ENCODE measurements at places on chromosomes 2 and 18.
A peak's percentile ranks its signal among the peaks of the same experiment; 100 is the strongest.

GRCh38 chr2:222919841-222920526, 59.1 kb downstream of the ACSL3 start:
- H3K4me3 ChIP-seq, result no peak overlapping the region
- peaks cover 15% of the 10 kb centered on the region for H3K4me1 ChIP-seq
- H3K36me3 ChIP-seq, result peaks cover 42% of the 10 kb centered on the region

DNA sequence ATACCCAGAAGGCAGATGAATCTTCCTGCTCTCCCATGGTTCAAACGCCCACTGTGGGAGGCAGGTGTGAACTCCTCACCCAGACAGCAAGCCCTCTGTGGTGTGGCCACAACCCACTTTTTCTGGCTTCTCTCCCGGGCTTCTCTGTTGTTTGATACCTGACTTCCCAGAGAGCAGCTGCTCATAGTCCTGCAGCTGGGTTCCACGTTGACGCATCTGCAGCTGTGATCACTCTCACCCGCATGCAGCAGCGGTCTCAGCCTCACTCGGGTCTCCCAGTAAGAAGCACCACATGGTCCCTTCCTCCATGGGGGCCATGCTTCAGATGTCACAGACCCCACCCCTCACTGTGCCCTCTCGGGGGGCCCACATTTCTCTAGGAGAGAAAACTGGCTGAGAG, 3.5 kb downstream of the ASPRV1 start:
- H3K36me3 ChIP-seq, result no peaks in the 10 kb centered on the region
- H3K4me1 ChIP-seq, result no peaks in the 10 kb centered on the region
- no peak overlapping the region for H3K4me3 ChIP-seq
- no peak overlapping the region for H3K27ac ChIP-seq
- peaks cover 9% of the 10 kb centered on the region for H3K27me3 ChIP-seq

DNA sequence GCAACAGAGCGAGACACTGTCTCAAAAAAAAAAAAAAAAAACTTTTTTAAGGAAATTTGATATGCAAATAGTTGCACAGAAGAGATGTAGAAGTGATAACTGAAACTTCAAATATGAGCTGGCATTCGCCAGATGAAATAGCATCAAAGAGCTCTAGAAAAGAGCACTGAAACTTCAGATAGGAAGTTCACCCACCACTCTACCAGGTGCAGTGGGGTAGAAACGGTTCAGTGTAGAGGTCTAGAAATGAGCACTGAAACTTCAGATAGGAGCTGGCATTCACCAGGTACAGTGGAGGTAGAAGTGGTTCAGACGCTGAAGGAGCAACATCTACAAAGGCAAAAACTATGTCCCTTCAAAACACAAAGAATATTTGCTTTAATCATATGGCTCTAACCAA, 9.0 kb upstream of the ONECUT2 start:
- DNase-seq, result no peak
- H3K36me3 ChIP-seq, result no peaks in the 10 kb centered on the region
- H3K4me1 ChIP-seq, result no peaks in the 10 kb centered on the region

DNA sequence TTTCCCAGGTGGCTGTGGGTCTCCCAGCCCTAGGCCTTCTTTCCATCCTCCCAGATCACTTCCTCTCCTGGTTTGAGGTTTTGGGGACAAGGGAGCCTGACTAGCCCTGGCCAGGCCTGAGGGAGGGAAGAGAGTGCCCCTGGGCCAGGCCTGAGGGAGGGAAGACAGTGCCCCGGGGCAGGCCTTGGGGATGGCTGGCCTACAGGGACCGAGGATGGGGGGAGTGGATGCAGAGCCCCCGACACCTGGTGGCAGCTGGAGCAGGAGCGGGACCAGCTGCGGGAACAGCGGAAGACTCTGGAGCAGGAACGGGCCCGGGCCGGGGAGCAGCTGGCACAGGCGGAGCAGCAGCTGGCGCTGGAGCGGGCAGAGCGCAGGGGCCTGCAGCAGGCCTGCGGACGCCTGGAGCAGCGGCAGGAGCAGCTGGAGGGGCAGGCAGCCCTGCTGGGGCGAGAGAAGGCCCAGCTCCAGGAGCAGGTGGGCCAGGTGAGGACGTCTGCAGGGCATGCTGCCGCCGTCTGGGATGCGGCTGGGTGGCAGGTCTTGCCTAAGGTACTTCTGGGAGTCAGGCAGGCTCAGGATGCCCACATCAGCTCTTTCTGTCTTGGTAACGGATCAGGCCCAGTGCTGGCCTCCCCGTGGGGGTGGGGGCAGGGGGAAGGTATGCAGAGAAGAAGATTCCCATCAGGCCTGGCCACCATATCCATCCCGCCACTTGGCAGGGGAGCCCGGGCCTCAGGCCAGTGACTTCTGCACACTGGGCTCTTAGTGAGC, 29.2 kb downstream of the CROCC2 start:
- no peaks in the 10 kb centered on the region for H3K4me1 ChIP-seq
- DNase-seq, result no peak
- peaks cover 8% of the 10 kb centered on the region for H3K27me3 ChIP-seq
- H3K4me3 ChIP-seq, result no peak overlapping the region

- DNase-seq, result no peak
- no peaks in the 10 kb centered on the region for H3K36me3 ChIP-seq
- H3K4me3 ChIP-seq, result no peak overlapping the region
- H3K4me1 ChIP-seq, result no peaks in the 10 kb centered on the region
Measured at GRCh38 chr2:54947646-54948045, 102.6 kb downstream of the RTN4 start.

- no peak for DNase-seq
- H3K27me3 ChIP-seq, result no peaks in the 10 kb centered on the region
- no peaks in the 10 kb centered on the region for H3K36me3 ChIP-seq
- no peak overlapping the region for H3K27ac ChIP-seq
- H3K4me3 ChIP-seq, result no peak overlapping the region
Measured at GRCh38 chr2:102850888-102851287, 89.1 kb downstream of the TMEM182 start.

DNA sequence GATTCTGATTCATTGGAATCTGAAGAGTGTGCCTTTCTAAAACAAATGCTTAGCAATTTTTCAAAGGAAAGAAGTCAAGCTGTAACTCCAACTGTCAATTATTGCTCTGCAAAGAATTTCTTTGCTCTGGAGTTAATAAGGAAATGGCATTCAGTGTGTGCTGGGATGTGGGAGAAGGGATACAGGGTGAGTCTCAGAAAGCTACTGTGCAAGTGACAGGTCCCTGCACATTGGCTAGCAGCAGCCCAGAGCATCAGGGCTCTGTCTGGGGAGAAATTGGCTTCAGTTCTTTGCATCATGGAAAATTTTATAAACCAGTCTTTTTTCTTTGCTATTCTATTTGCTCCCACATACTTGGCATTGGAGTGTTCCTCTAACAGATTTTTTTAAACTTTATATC, 1.1 kb upstream of the SYT4 start:
- H3K27ac ChIP-seq, result no peak overlapping the region
- no peak for DNase-seq
- H3K36me3 ChIP-seq, result no peaks in the 10 kb centered on the region
- H3K27me3 ChIP-seq, result peaks cover 8% of the 10 kb centered on the region
- H3K4me3 ChIP-seq, result no peak overlapping the region
- no peaks in the 10 kb centered on the region for H3K4me1 ChIP-seq

DNA sequence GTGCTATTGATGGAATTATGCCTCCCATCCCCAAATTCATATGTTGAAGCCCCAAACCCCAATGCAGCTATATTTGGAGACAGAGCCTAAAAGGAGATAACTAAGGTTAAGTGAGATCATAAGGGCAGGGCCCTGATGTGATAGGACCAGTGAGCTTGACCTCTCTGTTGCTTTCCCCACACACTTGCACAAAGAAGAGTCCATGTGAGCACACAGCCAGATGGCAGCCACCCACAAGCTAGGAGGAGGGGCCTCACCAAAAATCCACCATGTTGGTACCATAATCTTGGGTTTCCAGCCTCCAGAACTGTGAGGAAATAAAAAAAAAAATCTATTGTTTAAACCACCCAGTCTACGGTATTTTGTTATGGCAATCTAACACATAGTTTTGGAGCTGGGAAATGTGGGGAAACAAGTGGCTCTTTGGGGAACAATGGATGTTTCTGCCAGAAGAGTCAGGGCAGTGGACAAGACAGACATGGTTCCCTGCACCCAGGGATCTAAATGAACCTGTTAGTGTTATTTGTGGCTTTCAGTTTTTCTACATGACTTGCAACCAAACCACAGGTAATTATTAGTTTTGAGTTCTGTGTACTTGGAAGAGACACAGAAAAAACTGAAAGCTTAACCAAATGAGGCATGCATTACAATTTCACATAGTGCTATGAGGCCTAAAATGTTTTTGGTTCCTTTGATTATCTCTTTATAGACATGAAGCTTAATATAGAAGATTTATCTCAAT, 259.1 kb downstream of the LTBP1 start:
- H3K36me3 ChIP-seq, result peaks cover 4% of the 10 kb centered on the region
- H3K27ac ChIP-seq, result no peak overlapping the region
- H3K4me1 ChIP-seq, result peaks cover 14% of the 10 kb centered on the region

DNA sequence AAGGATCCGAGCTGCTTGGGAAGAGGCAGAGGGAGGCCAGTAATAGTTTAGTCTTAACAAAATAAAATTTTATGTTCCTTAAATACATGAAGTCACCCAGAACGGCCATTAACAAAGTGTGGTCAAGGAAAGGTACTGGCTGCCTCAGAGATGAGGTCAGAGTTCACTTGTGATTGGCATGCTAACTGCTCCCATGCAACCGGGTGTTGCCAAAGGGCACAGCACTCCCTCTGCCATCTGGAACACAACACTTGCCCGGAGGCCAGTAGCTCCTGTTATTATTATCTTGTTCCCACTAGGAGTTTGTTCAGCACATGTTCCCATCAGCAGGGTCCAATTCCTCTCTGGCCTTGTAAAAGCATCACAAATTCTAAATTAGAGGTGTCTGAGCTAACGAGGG, 207.0 kb downstream of the CYP26B1 start:
- DNase-seq, result no peak
- no peak overlapping the region for H3K27ac ChIP-seq
- no peaks in the 10 kb centered on the region for H3K36me3 ChIP-seq
- no peak overlapping the region for H3K4me3 ChIP-seq
- H3K4me1 ChIP-seq, result no peaks in the 10 kb centered on the region

GRCh38 chr2:224776795-224777558, 60.8 kb upstream of the CCDC195 start:
- H3K27ac ChIP-seq, result no peak overlapping the region
- DNase-seq, result no peak
- peaks cover 26% of the 10 kb centered on the region for H3K36me3 ChIP-seq
- no peaks in the 10 kb centered on the region for H3K27me3 ChIP-seq
- no peaks in the 10 kb centered on the region for H3K4me1 ChIP-seq

DNA sequence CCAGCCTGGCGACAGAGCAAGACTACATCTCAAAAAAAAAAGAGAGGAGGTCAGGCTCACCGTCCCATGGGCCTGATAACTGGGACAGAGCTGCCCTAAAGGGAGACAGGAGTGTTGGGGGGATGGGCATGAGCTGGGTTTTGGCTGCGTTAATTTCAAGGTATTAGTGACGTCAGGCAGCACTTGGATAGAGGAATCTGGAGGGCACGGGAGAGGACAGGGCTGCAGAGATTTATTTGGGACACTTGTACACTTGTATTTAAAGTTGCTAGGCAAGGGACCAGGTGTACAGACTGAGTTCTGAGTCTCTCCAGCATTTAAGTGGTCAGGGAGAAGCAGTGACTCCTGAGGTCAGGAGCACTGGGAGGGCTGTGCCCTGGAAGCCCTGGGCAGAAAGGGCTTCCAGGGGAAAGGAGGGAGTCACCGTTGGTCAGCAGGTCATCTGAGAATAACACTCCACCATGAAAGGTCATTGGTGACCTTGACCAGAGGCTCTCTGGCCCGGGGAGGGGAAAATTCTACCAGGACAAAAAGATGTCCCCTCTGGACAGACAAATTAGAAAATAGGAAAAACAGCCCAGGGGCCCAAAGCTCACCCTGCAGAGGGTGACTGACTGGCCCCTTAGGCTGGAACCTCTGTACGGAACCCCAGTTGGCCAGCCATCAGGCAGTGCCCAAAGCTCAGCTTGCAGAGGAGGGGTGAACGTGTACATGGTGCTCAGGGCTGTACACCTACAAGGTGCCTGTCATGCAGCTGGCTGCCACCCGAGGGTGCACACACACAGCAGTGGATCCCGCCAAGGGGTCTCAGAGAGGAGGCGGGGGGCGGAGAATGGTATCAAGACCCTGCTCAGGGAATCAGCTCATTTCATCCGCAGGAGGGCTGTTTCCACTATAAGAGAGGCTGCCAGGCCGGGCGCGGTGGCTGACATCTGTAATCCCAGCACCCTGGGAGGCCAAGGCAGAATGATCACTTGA, 23.0 kb upstream of the CNNM3 start:
- DNase-seq, result no peak
- no peak overlapping the region for H3K27ac ChIP-seq
- H3K36me3 ChIP-seq, result no peaks in the 10 kb centered on the region
- peaks cover 5% of the 10 kb centered on the region for H3K4me1 ChIP-seq
- H3K27me3 ChIP-seq, result no peaks in the 10 kb centered on the region
- no peak overlapping the region for H3K4me3 ChIP-seq

- peaks cover 47% of the 10 kb centered on the region for H3K36me3 ChIP-seq
- peaks cover 99% of the 10 kb centered on the region for H3K4me1 ChIP-seq
- H3K27me3 ChIP-seq, result no peaks in the 10 kb centered on the region
- peak; percentile 99 for DNase-seq
- H3K27ac ChIP-seq, result peak overlapping the region; percentile 93
Measured at GRCh38 chr18:48942554-48943261, 8.1 kb downstream of the SMAD7 start.

DNA sequence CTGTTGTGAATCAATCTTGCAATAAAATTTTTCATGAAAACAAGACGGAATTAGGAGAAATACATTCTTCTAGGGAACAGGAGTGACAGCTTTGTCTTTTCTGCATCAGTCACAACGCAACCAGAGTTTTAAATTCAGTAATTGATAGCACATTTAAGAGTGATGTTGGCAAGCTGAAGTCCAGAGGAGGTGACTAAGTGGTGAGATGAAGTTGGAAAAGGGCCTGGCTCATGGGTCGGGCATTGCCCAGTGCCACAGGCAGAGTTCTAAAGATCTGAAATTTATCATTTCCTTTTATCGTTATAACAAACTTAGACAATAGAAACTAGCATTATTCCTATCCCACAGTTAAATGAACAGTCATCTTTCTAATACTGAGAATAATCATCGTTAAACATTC, 764.6 kb upstream of the ZEB2 start:
- no peak overlapping the region for H3K4me3 ChIP-seq
- H3K27me3 ChIP-seq, result no peaks in the 10 kb centered on the region
- DNase-seq, result no peak
- H3K4me1 ChIP-seq, result no peaks in the 10 kb centered on the region

All from astrocyte (in vitro differentiated cells and primary cell).